ENCODE measurements at places on chromosomes 13 and 19.

- peak; percentile 39 for DNase-seq
Measured at GRCh38 chr19:37551129-37551993, 43.2 kb downstream of the ZNF571 start.

DNA sequence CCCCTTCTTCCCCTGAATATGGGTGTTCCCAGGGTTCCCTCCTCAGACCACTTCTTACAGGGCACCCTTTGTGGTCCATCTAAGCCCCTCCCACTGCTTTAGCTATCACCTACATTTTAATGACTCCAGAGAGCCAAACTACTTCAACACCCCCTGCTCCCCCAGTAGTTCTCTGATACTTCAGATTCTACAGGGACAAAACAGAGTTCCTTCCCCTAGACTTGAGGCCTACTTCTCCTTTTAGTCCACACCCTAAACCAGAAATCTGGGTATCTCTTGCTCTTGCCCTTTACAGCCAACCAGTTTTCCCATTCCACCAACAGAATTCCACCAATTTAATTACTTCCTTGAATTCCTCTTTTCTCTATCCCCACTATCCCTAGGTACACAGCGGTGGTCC is 107.2 kb downstream of the KCNRG start:
- no peak for DNase-seq

- DNase-seq: no peak
Measured at GRCh38 chr13:87671753-87672605, 808 bp downstream of the SLITRK5 start.

DNA sequence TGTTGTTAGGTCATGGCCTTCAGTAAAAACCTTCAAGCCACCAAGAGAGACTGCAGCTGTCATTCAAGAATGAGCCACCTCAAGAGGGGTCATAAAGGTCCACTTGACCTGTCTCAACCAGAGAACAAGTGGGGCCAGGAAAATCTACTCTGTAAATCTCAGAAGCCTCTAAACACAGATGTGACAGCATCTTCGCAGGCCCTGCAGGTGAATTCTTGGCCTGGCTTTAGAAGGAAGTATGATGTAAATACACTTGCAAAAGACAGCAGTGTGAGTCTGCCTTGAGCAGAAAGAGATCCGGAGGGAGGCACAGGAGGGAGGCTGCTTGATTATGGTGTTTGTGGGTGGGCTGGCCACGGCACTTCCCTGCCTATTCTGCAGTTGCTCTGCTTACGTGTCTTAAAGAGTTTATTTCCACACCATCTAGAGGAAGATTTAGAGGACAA is 1082.9 kb downstream of the UQCRFS1 start:
- no peak for DNase-seq

DNA sequence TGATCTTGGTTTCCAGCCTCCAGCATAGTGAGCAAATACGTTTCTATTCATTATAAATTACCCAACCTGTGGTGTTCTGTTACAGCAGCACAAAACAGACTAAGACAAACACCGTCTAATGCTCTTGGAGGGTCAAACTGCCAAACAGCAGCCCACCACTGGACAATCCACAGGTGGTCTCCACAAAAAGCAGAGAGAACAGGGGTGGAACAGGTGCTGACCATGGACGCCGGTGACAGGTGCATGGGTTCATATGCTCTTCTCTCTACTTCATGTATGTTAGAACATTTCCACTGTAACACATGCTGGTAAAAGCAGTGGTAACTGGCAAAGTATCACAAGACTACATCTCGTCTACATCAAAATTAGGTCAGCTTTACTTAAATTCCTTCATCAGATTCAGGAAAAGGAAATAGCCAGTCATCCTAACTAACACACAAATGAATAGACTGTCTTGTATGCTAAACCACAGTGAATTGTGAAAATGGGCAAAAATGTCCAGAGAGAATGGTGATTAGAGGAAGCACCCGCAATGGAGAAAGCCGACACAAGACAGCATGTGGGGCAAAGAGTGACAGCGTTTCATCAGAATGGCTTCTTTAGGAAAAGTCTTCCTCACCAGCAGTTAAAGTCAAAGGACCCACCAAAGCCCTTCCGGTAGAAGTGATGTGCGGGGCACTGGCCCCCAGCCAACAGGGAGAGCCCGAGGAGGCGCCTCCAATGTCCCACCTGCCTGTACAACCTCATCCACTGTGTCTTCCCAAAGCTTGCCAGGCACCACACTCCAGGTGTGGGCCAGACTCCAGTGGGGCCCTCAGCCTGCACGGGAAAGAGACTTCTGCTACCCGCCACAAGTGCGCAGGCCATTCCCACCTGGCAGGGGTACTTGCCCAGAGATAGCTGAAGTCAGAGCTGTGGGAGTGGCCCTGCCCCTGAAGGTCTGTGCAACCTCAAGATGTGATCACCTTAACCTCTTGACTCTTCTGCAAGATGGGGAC is 6.5 kb downstream of the CARS2 start:
- DNase-seq: no peak

GRCh38 chr19:48378194-48378570 is 13.2 kb downstream of the KDELR1 start:
- no peak for DNase-seq

DNA sequence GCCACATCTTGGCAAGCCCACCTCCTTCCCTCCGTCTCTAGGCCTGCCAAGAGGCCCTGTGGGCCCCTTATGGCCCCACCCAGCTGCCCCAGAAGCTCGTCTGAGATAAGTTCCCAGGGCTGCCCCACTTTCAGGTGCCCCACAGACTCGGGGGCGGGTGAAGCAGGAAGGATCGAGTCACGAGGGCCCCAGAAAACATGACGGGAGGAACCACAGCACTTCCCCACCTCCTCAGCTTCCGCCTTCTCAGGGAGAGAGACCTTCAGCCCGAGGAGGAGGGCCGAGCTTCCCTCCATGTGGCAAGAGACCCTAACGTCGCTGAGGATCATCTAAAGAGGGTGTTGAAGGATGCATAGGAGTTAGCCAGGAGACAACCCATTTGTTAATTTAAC is 4.5 kb upstream of the IL12RB1 start:
- DNase-seq: peak; percentile 75

DNA sequence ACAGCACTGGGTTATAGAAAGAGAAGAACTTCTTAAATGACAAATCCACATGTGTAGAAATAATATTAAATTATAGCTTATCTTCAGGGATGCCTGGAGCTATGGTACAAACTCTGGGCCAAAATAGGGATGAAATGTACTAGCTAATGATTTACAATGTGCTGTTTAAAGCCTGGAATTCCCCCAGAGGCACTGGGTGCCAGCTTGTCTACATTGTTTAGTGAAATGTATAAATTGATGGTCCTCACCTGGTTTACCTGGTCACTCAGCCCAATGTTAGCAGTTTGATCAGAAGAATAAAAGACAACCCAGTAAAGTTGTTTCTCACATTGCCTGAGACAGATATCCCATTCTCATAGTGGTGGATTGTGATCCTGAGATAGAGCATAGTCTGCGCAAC is 597.2 kb downstream of the DIAPH3 start:
- DNase-seq: no peak

GRCh38 chr19:41588497-41589209 is 12.7 kb downstream of the CEACAM21 start:
- DNase-seq: no peak

- no peak for DNase-seq
Measured at GRCh38 chr19:58304748-58305064, 471 bp upstream of the ERVK3-1 start.

All from stimulated activated CD4-positive, alpha-beta T cell treated with anti-CD3 and anti-CD28 coated beads, Interleukin-12 subunit alpha, Interleukin-12 subunit beta, amount 100 ng/mL, for 4 hours (primary cell).